ENCODE measurements at places on chromosomes 3 and 15. TPM values are rescaled to one million over a fixed set of nuclear protein-coding genes. Genes with fewer than 3 reads are reported as not detected.

OIP5 gene
- total RNA-seq, result 1.4 TPM

GOLGA8J gene
- not detected for total RNA-seq

SH3BP5 gene
- total RNA-seq, result 63.6 TPM

USP50 gene
- total RNA-seq, result 0.17 TPM

TMEM212 gene
- not detected for total RNA-seq

IL5RA gene
- not detected for total RNA-seq

MKRN2 gene
- 26.8 TPM for total RNA-seq

HTR3D gene
- not detected for total RNA-seq

CASR gene
- total RNA-seq, result not detected

NRROS gene
- total RNA-seq, result 8.5 TPM

ARL14 gene
- not detected for total RNA-seq

POPDC2 gene
- total RNA-seq, result 0.17 TPM

Data from dermis lymphatic vessel endothelial cell (primary cell).